Activated naive CD8-positive, alpha-beta T cell treated with anti-CD3 and anti-CD28 coated beads, Interleukin-2, amount 10 ng/mL, durations not matched to agents 7 days and 5 days (primary cell): ENCODE measurements at places on chromosomes 12 and 14. TPM values are rescaled to one million over a fixed set of nuclear protein-coding genes. Genes with fewer than 3 reads are reported as not detected.

CPNE6 gene
- 0.14 TPM for total RNA-seq

GLT8D2 gene
- total RNA-seq = not detected

FOXG1 gene
- total RNA-seq = not detected

OR6C1 gene
- not detected for total RNA-seq

ETFBKMT gene
- 1.6 TPM for total RNA-seq

ATP6V1D gene
- 38.7 TPM for total RNA-seq

CMA1 gene
- 0.51 TPM for total RNA-seq

AMIGO2 gene
- total RNA-seq = 20.2 TPM

DIO2 gene
- total RNA-seq = not detected

ACOT6 gene
- total RNA-seq = not detected

TMTC1 gene
- not detected for total RNA-seq

SYNDIG1L gene
- total RNA-seq = not detected

OAS3 gene
- 222 TPM for total RNA-seq
